ENCODE measurements at places on chromosomes 11 and 22.

DNA sequence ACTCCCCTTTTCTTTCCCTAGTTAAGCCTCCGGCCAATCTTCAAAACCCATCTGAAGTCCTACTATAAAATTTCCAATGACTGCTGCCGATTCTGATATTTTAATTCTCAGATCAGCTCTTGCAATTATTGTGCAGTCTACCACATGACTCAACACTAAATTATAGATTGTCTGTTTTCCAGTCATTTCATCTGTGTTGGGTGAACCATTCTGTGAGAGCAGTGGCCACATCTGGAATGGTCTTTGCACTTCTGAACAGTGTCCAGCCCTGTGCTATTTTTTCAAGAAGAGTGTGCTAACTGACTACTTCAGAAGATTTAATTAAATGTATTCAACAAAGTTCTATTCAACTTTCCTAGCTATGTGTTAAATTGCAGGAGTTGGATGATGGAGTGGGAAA is 47.2 kb upstream of the MMP7 start:
- DNase-seq, result no peak

GRCh38 chr11:79269611-79270307 is 171.1 kb downstream of the TENM4 start:
- no peak for DNase-seq

DNA sequence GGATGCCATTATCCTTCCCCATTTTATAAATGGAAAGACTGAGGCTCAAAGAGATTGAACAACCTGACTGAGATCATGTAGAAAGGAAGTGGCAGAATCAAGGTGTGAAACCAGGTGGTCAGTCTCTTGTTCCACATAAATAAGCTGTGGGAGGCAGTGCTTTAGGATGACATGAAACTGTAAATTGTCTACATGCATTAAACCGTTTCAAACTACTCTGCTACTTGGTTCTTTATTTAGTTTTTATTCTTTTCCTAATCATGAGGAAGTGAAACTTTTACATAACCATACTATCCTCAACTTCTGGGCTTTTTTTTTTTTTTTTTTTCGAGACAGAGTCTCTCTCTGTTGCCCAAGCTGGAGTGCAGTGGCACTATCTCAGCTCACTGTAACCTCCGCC is 34.9 kb downstream of the CADM1 start:
- DNase-seq, result no peak

- no peak for DNase-seq
Measured at GRCh38 chr22:48138855-48139254, 1376.4 kb downstream of the TBC1D22A start.

DNA sequence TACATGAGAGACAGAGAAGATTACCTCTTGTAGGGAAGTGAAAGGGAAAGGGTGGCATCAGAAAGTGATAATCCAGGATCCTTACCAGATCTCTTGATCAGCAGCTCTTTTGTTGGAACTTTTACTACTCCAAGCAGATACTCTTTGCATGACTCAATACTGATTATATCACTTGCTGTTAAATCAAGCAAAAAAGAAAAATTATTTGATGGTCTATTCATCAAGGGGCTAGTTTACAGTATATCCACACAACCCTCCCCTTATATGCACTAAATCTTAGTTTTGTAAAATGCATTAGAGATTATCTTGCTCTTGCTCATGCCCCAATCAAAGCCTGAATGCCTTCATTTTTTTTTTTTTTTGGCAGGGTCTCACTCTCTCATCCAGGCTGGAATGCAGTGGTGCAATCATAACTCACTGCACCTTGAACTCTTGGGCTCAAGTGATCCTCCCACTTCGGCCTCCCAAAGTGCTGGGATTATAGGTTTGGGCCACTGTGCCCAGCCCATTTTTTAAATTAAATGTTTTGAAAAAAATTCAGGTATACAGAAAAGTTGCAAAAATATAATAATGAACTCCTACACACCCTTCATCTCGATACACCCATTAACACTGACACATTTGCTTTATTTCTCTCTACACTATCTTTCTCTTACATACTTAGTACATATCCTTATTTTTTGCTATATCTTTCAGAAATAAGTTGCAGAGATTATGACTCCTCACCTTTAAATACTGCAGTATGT is 76.1 kb upstream of the UCP3 start:
- no peak for DNase-seq

GRCh38 chr22:40020956-40021355 is 26.2 kb downstream of the FAM83F start:
- no peak for DNase-seq

- DNase-seq, result no peak
Measured at GRCh38 chr11:130110339-130111108, 40.8 kb downstream of the APLP2 start.

- no peak for DNase-seq
Measured at GRCh38 chr22:21013657-21014201, 1.2 kb upstream of the P2RX6 start.

DNA sequence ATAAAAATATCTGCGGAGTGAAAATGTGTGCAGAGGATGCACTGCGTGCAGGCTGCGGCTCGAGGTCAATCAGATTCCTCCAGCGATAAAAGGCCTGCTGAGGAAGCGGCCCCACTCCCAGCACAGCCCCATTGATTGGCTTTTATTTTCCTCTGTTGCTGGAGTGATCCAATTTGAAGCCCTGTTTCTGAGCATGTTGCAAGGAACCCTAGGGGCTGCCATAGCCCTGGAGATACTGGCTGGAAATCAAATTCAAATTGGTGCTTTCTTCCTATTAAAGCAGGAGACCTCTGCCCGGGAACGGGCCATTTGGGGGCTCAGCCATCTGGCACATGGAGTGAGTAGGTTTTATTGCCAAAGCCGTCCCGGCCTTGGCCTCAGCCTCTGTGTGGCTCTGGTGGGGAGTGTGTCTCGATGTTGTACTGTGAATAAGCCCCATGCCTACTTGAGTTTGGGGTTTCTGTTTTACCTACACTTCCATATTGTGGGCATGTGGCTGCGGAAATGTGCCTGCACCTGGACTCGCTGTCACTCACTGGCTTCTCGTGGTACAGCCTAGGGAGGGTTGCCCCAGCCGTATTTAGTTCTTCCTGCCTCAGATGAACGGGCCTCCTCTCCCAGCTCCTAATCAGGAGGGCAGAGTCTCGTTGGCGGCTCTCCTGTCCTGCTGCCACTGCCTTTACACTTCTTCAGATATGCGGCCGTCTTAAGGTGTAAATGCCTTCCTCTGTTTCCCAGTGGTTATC is 25.6 kb downstream of the PARVB start:
- DNase-seq, result no peak

GRCh38 chr11:40183073-40184064 is 1276.1 kb downstream of the LRRC4C start:
- DNase-seq, result no peak
